Fibroblast of lung (primary cell): ENCODE measurements at places on chromosomes 4 and X. TPM values are rescaled to one million over a fixed set of nuclear protein-coding genes. Genes with fewer than 3 reads are reported as not detected.

Gene G6PD
- polyA plus RNA-seq, result 109 and 229 TPM in 2 replicates

Gene RS1
- not detected in 2 replicates for polyA plus RNA-seq

GRCh38 chr4:10028910-10029309 lies 7.6 kb upstream of the SLC2A9 start:
- no peak for DNase-seq

Gene SMARCA5
- polyA plus RNA-seq, result 21.8 and 22.9 TPM in 2 replicates

Gene ITIH6
- polyA plus RNA-seq, result not detected in 2 replicates

Gene WNK3
- polyA plus RNA-seq, result 0.14 and 0.24 TPM in 2 replicates

Gene SLC35A2
- 33.0 and 41.2 TPM in 2 replicates for polyA plus RNA-seq

GRCh38 chr4:128427832-128428366 lies 140.3 kb upstream of the PGRMC2 start:
- DNase-seq, result peak; percentile 73

Gene AMOT
- 7.5 and 11.6 TPM in 2 replicates for polyA plus RNA-seq

DNA sequence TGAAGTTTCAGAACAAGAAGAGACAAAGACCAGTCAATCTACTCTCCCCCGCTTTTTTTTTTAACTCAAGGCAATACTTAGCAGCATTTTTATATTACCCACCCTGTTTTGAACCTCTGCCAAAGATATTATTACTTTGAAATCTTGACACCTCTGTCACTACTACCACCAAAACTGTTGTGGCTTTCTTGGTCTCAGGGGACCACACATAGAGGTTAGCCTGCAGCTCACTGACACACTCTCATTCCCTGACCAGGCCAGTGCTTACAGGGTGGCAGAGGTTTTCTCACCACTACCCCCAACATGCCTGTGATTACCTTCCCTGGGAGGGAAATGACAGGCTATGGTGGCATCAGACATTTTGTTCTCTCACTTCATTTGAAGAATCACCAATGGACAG lies 137.4 kb upstream of the STIM2 start:
- no peak for DNase-seq

Gene KLKB1
- polyA plus RNA-seq, result 0.06 TPM in 2 replicates

- peak; percentile 97 for DNase-seq
Observed at GRCh38 chr4:183185018-183185417, 86.0 kb downstream of the WWC2 start.

Gene MAGEA1
- not detected in 2 replicates for polyA plus RNA-seq

Gene LARP7
- 32.5 and 37.8 TPM in 2 replicates for polyA plus RNA-seq

DNA sequence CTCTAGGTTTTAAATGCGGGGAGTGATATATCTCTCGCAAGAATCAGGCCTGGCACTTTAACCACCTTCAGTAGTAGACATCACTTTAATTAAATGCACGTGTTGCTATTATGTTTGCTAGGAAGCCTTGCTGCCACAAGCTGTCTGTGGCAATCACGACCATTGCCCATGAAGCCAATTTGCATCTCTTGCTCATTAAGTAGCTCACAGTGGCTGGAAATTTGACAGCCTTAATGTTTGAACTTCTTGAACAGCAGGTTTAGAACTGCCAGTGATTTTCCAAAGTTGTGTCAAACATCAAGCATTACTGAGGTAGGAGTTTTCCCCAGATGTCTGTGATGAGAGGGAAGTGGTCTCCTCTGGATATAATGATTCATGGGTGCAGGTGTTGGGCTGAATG lies 642.3 kb upstream of the CPEB2 start:
- DNase-seq, result no peak

DNA sequence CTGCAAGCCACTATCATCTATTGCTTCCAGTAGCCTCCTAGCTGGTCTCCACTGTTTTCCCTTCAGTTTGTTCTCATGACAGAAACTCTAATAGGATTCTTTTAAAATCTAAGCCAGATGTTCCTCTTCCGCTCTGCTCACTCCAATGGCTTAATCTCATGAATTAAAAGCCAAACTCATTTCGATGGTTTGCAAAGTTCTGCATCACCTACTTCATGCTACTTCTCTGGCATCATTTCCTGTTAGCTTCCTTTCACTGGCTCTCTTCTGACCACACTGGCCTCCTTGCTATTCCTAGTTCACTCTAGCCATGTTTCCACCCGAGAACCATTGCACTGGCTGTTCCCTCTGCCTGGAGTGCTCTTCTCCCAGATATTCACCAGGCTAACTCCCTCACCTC lies 102.0 kb upstream of the LSM6 start:
- DNase-seq, result no peak

DNA sequence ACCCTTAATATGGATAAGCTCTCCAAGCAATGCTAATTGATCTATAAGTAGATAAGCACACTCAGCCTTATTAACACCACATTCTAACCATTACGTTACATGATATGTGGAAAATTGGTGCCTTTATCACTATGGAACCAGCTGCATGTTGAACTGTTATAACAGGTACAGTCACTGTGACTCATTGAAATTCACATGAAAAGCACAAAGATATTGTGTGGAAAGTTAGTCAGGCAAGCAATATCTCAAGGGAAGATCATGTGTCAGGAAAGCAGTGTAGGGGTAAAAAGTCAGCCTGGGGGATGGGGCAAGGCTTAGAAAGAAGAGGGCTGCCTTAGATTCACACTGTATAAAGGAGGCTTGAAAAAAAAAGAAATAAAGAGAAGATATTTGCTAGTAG lies 313.7 kb upstream of the SMIM31 start:
- peak; percentile 19 for DNase-seq

DNA sequence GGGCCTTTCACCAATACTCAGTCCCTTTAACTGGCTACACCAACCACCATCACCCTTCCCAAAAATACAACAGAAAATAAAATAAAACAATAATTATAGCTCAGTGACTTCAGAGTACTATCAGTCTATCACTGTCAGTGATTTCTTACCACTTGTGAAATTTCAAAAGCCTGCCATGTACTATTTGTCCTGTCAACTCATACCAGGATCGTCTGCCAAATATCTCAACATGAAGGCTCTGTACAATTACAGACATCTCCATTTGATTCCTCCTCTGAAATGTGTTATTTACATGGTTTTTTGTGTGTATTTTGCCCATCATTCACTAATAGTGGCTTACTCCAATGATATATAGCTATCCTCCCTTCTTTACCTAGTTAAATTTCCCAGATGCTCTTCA lies 772.0 kb downstream of the IL1RAPL1 start:
- DNase-seq, result no peak

DNA sequence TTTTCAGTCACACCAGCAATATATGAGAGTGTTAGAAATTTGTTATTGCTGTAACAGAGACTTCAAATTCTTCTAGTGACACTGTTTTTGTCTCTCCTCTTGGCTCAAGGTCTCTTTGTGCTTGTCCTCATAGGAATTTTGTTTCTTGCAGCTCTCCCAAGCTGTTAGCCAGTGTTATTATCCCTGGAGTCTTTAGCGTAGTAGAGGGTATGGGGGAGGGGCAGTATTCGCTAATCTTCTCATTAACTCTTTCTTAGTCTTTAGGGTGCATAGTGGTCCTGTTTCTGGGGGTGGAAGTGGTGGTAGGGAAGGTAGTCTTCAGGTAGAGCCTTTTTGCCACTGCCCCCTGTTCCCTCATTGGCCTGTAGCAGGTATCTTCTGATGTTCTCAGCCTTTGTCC lies 79.4 kb downstream of the JADE3 start:
- no peak for DNase-seq

- DNase-seq, result no peak
Observed at GRCh38 chrX:100915562-100915961, 13.2 kb downstream of the XKRX start.

Gene GAGE12J
- polyA plus RNA-seq, result not detected in 2 replicates

Gene SMIM31
- polyA plus RNA-seq, result not detected in 2 replicates

DNA sequence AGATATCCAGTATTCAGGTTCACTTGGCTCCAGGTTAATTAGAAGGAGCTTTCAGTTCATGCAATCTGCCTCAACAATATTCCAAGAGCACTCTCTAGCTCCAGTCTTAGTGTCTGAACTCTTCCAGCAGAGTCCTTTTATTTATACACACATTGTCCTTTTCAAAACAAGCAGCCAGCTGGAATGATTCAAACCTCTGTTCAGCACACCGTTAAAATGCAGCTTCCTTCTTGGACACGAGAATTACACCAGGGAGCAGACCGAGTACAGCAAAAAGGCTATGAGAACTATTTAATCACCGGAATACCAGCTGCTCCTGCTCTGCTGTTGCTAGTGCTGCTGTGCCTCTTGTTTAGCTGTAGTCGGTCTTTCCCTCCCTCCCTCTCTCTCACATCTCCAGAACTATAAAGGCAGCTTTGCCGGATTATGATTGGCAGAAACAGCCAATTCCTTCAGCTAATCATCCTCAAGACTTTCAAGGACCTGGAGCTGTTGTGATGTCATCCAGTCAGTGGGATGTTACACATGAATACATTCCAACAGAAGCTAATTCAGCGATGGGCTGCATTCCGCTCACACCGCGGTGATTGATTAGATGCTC lies at the start of gene NDST4:
Gene NDST4 (minus strand): TSS at position 115 of the 601 bp plus-strand sequence. CDS start 36,584 bp downstream, outside the sequence.
- peak; percentile 57 for DNase-seq

- no peak for DNase-seq
Observed at GRCh38 chr4:19014594-19014993, 993.0 kb upstream of the LCORL start.

Gene MAP3K15
- polyA plus RNA-seq, result 0.07 and 0.14 TPM in 2 replicates

Gene LPAR4
- polyA plus RNA-seq, result 0.19 and 0.28 TPM in 2 replicates

GRCh38 chr4:25863831-25864418 lies 1.1 kb upstream of the SEL1L3 start:
- DNase-seq, result no peak

GRCh38 chr4:10183462-10183861 lies 66.9 kb upstream of the WDR1 start:
- DNase-seq, result no peak

DNA sequence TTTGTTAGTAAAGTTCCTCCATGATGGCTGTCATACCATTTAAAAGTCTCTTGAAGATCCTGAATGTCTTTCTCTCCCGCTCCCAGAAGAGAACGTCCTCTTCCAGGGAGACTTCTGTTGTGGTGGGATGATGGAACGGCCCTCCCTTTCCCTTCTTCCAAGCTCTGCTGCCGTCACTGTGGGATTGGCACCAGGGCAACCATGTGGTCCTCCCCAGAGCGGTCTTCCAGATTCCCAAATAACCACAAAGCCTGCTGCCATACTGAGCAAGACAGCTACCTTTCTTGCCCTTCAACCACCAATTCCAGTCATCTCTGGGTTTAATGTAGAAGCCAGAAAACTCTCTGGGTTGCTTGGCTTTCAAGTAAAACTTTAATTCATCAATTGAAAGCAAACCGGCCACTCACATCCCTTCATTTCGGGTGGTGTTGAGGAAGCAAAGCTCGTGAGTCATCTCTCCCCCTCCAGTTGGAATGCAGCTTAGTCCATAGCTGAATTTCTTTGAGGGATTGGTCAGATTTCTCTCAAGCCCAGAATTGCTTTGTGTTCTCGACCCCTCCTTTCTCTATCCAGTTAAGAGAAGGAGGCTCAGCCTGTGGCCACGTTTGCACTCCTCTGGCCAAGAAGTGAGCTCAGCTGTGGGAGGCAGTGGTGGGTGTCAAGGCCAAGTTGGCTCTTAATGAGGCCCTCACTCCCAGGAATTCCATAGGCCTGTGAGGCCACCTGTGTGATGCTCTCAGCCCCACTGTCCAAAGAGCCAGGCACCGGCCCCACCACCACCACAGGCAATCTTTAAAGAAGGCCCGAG lies 36.9 kb downstream of the FHDC1 start:
- DNase-seq, result peak; percentile 79

- no peak for DNase-seq
Observed at GRCh38 chrX:13552892-13553291, 16.5 kb upstream of the EGFL6 start.

GRCh38 chr4:7638984-7639789 lies 204.5 kb upstream of the PSAPL1 start:
- DNase-seq, result no peak
